ENCODE measurements at places on chromosomes 3 and 15.

DNA sequence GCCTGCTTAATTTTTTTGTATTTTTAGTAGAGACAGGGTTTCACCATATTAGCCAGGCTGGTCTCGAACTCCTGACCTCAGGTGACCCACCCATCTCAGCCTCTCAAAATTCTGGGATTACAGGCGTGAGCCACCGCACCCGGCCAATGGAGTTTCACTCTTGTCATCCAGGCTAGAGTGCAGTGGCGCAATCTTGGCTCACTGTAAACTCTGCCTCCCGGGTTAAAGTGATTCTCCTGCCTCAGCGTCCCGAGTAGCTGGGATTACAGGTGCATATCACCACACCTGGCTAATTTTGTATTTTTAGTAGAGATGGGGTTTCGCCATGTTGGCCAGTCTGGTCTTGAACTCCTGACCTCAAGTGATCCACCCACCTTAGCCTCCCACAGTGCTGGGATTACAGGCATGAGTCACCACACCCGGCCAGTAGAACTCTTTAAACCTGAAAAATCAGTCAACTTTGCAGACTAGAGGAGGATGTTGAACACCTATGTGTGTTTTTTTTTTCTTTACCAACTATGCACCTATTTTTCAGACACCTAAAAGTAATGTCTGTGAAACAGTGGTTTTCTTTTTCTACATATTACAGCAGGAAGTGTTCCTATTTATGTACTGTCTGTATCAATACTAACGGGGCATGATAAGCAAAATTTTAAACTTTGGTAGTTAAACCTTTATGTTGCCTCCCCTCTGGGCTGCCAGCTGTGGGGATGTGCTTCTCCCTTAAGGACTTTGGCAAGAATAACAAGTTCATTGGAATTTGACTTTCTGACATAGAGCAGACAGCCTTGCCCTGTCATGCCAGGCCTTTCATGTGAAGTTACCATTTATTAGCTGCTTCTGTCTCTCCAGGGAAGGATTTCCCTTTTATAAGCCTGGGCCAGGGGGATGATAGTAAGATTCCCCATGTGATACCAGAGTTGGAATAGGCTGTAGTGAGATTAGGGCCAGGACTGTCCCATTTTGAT lies 8.1 kb downstream of the ARIH2 start:
- no peak for DNase-seq

- DNase-seq = no peak
Observed at GRCh38 chr15:29867241-29868000, 45.2 kb upstream of the TJP1 start.

GRCh38 chr3:48301800-48302166 lies 31.7 kb downstream of the SPINK8 start:
- no peak for DNase-seq

DNA sequence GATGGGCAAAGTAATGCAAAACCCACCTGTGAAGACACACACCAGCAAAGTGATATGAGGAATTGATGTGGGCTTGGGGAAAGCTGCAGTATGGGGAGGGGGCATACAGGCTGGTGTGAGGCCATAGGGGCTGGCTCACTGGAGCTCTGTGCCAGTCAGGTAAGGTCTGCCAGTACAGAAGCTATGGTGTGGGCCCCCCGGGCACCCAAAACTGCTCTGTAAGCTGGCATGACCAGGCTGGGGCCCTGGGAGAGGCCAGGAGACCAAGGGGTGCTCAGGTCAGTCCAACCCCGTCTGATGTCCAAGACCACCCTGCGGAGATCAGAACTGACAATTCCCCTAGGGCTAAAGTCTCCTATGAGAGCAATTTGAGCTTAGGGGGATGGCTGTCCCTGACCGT lies 163.1 kb downstream of the KCNMB2 start:
- no peak for DNase-seq

DNA sequence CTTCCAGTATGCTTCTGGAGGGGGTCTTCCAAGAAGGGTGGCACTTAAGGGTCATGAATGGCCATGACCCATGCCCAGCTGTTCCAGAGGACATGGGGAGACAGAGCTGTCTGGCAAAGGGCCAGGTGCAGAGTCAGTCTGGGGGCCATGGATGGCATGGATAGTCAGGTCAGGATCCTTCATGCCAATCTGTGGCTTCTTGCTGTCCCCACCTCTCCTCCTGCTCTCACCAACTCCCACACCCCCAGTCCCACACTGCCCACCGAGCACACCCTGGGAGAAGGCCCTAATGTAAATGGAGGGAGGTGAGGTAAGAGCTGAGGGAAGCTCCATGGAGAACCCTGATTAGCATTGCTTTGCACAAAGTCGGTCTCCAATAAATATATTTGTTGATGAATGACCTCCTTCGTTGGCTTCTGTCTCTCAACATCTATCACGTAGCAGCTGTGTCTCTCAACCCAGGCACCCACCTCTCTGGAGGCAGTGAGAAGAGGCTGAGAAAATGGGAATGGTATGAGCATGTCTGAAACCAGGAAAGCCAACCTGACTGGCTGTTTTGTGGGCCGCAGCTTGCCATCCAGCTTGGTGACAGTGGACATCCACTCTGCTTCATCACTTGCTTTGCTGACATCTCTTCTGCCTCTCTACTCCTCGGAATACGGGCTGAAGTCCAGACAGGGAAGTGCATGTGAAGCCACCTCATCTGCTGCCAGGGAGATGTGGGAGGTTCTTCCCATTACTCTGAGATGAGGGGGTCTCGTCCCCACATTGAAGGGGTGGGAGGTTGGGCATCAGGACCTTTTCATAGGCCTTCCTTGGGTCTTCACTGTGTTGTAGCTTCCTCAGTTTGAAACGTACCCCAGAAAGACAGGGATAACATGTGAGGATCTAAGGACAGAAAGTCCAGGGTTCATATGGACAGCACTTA lies 37.7 kb upstream of the RAB6B start:
- no peak for DNase-seq

DNA sequence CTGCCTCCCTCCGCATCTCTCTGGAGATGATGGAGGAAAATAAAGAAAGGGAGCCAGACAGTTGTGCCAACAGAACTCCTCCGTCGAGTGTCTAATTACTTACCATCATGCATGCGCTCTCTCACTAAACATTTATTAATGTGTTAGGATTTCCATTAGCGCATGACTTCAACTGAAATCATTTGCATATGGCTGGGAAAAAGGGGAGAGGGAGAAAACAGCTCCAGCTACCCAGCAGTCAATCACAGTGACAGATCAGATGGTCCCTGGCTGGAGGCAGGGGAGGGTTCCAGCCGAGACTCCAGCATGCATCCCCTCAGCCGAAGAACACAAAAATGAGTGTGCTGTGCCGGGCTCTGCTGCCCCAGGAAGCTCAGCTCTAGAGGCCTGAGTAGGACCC lies 6.8 kb upstream of the RHO start:
- DNase-seq = no peak

DNA sequence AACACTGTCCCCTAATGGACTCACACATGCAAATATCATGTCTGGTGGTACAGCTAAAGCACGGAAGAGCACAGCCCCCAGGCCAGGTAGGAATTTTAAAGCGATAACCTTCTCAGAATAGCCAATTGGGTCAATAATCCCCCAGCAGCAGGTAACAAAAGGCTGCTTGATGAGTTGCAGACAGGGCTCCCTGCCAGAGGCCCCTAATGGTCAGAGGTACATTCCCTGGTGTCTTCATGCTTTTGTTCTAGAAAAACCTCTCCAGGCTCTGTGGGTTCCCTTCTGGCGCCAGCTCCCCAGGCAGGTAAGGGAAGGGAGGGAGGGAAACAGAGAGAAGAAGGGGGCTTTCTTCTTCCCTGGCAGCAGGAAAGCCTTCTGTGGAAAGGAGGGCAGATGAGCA lies 43.4 kb upstream of the PRTG start:
- DNase-seq = no peak

GRCh38 chr15:94655249-94655880 lies 424.0 kb downstream of the MCTP2 start:
- no peak for DNase-seq

GRCh38 chr3:58514405-58514804 lies 22.5 kb downstream of the KCTD6 start:
- no peak for DNase-seq

Measured in SIG-M5 (cell line).